Testis (tissue), 5 donors: ENCODE measurements at places on chromosomes 11 and 22. TPM values are rescaled to one million over a fixed set of nuclear protein-coding genes. Genes with fewer than 3 reads are reported as not detected.

DNA sequence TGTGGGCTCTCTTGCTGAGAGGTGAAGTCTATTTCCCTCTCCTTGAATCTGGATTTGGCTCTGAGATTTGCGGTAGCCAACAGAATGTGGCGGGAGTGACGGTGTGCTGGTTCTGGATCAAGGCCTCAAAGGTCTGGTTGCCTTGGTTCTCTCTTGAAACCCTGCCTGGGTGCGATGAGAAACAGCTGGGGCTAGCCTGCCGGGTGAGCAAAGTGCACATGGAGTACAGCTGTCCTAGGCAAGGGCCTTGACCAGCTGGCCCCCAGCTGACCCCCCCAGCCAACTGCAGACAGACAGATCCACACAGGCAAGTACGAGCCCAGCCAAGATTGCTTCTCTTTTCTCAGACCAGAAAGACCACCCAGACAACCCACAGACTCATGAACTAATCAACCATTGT lies 10.8 kb downstream of the SUN2 start:
- no peaks in the 10 kb centered on the region for H3K36me3 ChIP-seq
- no peak overlapping the region for H3K4me3 ChIP-seq
- H3K4me1 ChIP-seq = peaks cover 13% of the 10 kb centered on the region
- no peak overlapping the region for H3K27ac ChIP-seq

DNA sequence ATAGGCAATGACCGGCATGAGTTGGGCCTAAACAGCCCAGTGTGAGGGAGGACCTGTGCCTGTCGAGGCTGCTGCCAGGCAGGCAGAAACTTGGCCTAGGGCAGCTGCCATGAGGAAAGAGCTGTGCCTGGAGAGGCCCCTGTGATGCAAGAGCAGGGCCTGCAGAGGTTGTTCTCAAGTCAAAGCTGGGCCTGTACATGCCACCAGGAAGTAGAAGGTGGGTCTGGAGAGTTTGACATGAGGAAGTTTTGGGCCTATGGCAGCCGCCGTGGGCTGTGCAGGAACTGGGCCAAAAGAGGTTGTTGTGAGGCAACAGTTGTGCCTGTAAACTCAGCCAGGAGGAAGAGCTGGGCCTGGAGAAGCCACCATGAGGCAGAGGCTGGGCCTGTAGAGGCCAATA lies 43.2 kb downstream of the OR4C45 start:
- no peaks in the 10 kb centered on the region for H3K36me3 ChIP-seq
- H3K4me1 ChIP-seq = no peaks in the 10 kb centered on the region
- no peak for DNase-seq
- H3K4me3 ChIP-seq = no peak overlapping the region

DNA sequence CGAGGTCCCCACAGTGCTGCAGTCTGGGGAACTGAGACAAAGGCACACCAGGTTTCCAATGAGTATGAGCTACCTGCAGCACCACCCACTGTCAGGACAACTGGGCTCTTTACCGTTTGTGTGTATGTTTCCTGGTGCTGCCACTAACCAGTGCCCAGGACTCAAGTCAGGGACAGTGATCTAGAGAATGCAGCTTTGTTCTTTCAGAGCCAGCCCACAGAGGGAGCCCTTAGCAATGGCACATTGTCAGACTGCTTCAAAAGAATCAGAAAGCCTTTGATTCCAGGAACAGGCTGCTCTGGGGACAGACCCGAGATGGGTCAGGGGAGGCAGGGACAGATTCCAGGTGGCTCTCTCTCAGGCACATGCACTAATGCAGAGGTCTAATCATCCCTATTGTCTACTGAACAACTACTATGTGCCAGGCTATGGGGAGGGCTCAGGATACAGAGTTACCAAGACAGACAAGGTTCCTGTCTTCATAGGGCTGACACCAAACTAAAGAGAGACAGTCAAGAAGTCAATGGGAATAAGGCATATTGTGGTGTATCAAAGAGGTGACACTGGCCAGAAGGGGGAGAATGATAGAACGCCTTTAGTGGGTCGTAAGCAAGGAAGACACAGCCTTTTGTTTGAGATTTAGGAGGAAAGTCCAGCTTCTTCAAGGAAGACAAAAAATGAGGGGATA lies 103.7 kb downstream of the VPREB1 start:
- H3K36me3 ChIP-seq = no peaks in the 10 kb centered on the region
- H3K27me3 ChIP-seq = no peaks in the 10 kb centered on the region
- H3K27ac ChIP-seq = no peak overlapping the region
- H3K4me3 ChIP-seq = no peak overlapping the region

DNA sequence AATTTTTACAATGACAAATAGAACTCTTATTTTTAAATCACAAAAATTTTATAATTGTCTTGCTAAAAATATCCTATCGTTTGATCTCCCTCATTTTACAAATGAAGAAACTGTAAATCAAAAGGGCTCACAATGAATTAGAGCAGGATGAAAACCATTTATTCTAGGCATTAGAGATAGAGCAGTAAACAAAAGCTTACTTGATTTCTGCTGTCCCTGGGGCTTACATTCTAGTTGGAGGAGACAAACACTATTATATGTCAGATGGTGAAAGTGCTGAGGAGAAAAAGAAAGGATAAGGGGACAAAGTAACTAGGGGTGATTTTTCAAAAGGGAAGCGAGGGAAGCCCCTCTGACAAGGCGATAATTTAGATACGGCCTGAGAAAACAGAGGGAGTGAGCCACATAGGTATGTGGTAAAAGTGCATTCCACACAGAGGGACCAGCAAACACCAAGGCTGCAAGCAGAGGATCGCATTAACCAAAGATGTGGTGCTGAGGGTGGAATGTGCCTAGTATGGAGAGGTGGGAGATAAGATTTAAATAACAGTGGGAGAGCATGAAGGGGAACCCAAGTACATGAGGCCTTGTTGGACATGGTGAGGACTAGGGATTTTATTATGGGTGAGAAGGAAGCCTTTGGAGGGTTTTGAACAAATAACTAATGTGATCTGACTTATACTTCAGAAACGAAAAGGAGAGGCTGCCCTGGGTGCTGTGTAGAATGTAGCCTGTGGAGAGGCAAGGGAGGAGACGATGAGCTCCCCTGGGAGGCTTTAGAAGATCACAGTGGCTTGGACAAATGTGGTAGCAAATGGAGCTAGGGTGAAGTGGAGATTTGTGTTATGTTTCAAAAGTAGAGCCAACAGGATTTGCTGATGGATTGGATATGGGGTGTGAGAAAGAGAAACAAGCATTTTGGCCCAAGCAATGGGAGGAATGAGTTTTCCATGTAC lies 62.1 kb downstream of the PDHX start:
- no peaks in the 10 kb centered on the region for H3K27me3 ChIP-seq
- H3K27ac ChIP-seq = no peak overlapping the region
- no peak overlapping the region for H3K4me3 ChIP-seq
- no peak for DNase-seq

GRCh38 chr22:36349726-36350125 lies 38.0 kb downstream of the MYH9 start:
- no peaks in the 10 kb centered on the region for H3K27me3 ChIP-seq
- DNase-seq = no peak
- H3K27ac ChIP-seq = peak overlapping the region; percentile 93
- H3K4me3 ChIP-seq = no peak overlapping the region
- peaks cover 49% of the 10 kb centered on the region for H3K4me1 ChIP-seq
- no peaks in the 10 kb centered on the region for H3K36me3 ChIP-seq

- H3K4me1 ChIP-seq = no peaks in the 10 kb centered on the region
- H3K27me3 ChIP-seq = no peaks in the 10 kb centered on the region
- DNase-seq = no peak
- no peaks in the 10 kb centered on the region for H3K36me3 ChIP-seq
- peak overlapping the region; percentile 37 for H3K4me3 ChIP-seq
These were observed 64.9 kb downstream of the NAV2 start for GRCh38 chr11:19777377-19778102.

DNA sequence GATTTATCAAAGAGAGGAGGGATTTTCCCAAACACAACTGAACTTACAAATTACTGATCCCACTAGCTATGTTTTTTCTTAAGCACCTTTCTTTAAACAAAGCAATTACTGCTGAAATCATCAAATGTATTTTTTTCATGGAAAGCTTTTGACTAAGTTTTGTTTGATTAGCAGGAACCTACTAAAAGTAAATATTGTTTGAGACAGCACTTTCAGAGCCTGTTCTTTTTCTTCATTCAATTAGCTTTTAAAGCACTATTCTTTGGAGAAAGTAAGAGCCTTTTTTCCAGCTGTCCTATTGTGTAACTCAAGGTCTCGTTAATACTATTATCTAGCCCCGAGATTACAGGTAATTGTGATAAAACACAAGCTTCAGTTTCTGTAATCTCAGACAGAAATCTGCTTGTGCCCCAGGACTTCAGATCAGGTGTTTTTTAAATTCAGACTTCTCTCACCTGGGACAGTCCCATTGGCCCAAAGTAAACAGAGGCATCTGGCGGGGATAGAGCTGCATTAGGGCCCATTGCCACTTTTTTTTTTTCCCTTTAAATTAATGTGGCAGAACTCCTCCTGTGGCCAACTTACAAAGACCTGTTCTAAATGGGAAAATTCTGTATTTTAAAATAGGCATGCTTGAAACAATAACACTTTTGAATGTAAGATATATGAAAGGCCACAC lies 11.0 kb downstream of the CSTPP1 start:
- no peaks in the 10 kb centered on the region for H3K27me3 ChIP-seq
- H3K4me1 ChIP-seq = no peaks in the 10 kb centered on the region
- no peak overlapping the region for H3K4me3 ChIP-seq
- no peak overlapping the region for H3K27ac ChIP-seq
- H3K36me3 ChIP-seq = no peaks in the 10 kb centered on the region
- no peak for DNase-seq

DNA sequence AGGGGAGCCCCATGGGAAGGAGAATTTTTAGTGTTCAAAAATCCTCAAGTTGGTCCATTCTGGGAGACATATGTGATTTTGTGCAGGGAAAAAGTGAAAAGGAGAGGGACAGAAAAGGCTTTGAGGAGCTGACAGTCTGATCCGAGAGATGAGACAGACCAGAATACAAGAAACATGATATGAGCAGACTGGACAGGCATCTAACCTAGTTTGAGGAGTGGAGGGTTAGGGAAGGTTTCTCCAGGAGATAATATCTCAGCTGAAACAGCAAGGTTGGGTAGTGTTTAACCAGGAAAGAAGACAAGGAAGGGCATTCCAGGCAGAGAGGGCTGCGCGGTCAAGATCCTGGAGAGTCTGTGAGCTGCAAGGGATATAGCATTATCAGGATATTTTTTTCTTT lies 101.4 kb upstream of the NCAM1 start:
- H3K27me3 ChIP-seq = no peaks in the 10 kb centered on the region
- H3K4me1 ChIP-seq = no peaks in the 10 kb centered on the region
- H3K27ac ChIP-seq = no peak overlapping the region
- H3K4me3 ChIP-seq = no peak overlapping the region
- no peak for DNase-seq
- H3K36me3 ChIP-seq = no peaks in the 10 kb centered on the region

DNA sequence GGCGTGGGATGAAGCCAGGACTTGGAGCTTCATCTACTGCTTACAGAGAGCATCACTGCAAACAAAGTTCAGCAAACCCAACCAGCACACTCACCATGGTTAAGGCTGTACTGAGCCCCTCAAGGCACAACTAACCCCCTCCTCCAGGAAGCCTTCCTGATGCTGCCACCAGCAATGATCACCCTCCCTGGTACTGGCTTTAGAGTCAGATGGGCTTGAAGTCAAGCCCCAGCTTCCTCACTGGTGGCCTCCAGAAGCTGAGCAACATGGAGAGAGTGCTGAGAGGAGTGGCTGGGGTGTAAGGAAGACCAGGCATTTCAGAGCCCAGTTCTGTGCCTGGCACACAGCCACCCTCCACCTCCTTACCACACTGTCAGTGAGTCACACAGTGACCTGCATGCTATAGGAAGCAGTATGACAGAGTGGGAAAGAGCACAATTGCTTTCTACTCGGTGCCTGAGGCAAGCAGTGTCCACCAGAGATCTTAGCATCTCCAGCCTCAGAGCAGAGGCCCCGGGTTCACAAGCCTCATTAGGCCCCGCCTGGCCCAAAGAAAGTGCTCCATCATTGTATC lies 24.7 kb upstream of the BAIAP2L2 start:
- no peak overlapping the region for H3K4me3 ChIP-seq
- H3K27me3 ChIP-seq = no peaks in the 10 kb centered on the region
- H3K4me1 ChIP-seq = peaks cover 10% of the 10 kb centered on the region
- DNase-seq = no peak
- H3K36me3 ChIP-seq = no peaks in the 10 kb centered on the region

DNA sequence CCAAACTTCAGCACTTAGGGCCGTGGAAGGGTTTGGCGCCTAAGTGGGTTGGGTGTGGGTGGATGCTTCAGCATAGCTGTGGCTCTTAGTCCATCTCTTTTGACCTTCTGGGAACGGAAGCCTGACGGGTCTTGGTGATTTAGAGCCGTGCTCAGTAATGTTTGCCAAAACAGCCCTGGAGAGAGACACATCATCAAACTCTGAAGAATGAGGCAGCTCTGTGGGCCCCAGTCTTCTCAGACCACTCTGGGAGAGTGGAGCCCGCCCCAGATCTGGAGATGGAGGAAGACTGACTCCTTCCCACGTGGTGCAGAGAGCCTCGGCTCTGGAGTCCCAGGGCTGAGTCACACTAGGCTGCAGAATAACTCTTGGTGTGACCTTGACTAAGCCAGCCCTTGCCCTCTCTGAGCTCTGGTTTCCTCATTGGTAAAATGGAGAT lies 168.9 kb downstream of the C11orf91 start:
- no peaks in the 10 kb centered on the region for H3K27me3 ChIP-seq
- H3K4me3 ChIP-seq = no peak overlapping the region
- H3K36me3 ChIP-seq = no peaks in the 10 kb centered on the region
- no peaks in the 10 kb centered on the region for H3K4me1 ChIP-seq
- no peak overlapping the region for H3K27ac ChIP-seq

DNA sequence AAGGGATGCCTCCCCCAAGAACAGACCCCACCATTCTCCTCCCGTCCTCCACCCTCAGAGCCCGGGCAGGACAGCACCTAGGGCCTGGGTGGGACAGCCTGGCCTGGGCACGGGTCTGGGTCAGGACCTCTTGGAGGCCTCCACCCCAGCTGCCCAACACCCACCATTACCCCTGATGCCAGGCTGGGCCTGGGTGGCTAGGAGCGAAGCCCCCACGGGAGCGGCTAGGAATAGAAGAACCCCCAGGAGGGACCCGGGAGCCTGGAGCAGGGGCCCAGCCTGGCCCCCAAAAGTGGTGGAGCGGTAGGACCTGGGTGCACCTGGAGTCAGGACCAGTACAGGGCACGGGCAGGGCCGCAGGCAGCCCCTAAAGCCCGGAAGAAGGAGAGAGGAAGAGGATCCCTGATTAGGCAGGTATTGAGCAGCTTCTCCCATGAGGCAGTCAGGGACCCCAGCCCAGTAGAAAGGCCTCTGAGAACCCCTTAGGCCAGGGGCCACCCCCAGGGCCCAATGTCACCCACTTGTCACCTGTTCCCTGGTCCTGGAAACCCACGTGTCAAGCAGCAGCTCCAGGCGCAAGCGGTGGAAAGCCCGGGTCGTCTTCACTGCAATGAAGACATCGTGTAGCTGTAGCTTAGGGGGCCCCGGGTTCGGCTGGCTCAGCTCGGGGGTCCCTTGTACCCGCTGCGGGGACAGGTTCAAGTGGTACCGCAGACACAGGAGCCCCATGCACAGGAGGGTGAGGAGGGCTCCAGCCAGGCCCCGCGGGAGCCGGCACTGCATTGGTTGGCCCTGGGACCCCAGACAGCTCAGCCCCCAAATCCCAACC lies 575 bp downstream of the MFNG start:
- DNase-seq = no peak
- no peaks in the 10 kb centered on the region for H3K27me3 ChIP-seq
- H3K4me3 ChIP-seq = peak overlapping the region; percentile 4
- no peaks in the 10 kb centered on the region for H3K36me3 ChIP-seq
- H3K27ac ChIP-seq = peak overlapping the region; percentile 16
- peaks cover 8% of the 10 kb centered on the region for H3K4me1 ChIP-seq

FGF4 gene
- 0.87 TPM for total RNA-seq

CRACR2B gene
- 7.4 TPM for total RNA-seq
